ENCODE measurements at places on chromosomes 2 and 18.

- DNase-seq = no peak
Measured at GRCh38 chr2:26636935-26637334, 4.2 kb downstream of the CIB4 start.

GRCh38 chr2:98485453-98485755 lies 40.7 kb downstream of the INPP4A start:
- DNase-seq = no peak

DNA sequence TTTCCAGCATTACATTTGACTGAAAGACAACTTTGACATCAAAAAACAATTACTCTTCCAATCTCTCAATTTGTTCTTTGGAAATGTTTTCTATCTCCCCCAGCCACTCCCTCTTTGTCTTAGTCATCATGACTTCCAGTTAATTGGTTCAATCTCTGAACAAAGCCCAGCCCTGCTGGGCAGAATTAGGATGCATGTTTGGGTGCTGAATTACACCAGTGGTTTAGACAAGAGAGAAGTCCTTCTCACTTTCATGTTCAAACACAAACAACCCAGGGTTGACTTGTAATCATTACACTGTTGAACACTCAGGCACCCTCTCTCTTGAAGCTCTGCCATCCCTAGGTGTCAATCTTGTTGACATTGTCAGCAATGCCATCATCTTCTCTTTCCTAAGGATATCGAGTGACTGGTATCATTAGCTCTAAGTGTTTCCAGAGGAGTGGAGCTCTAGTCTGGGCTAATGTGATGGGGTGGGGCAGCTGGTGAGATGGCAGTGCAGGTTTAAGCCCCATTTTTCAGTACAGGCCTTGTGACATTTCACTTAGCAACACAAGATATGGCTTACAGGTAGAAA lies 90.8 kb upstream of the MEIS1 start:
- DNase-seq = no peak

DNA sequence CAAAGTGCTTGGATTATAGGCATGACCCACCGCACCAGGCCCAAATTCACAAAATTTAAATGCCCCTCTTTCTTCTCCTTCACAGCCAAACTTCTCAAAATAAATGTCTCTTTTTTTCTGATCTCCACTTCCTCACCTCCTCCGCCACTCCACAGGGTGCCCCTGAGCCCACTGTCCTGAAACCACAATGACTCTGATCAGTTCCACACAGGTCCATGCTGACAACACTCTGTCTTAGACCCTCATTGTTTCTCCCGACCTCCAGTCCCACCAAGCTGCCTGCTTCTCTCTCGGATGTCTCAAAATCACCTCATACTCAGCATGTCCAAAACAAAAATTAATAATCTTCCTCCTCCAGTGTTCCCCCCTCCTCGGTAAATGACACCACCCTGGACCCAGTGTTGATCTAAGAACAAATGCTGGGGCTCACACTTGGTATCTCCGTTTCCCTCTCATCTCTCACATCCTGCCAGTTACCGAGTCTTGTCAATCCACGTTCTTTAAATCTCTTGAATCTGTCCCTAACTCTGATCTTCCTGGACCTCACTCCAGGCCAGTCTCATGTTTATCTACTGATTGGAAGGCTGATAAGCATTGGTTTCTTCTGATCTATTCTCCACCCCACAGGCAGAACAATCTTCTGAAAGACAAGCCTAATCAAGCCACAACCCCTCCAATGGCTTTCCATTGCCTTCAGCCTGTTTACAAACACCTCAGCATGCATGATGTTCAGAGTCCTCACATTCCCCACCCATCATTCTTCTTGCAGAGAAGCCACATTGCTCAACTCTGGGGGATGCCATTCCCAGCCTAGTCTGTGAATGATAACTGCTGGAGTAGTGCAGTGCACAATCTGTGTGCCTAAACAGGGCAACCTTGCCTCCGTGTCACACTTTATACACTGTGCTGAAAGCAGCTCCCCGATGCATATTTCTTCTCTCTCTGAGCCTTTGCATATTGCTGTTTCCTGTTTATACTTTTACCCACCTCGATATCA lies 12.4 kb upstream of the ANKRD44 start:
- no peak for DNase-seq

GRCh38 chr2:32633040-32633439 lies 5.2 kb downstream of the TTC27 start:
- no peak for DNase-seq

- DNase-seq = no peak
Measured at GRCh38 chr2:170121689-170122088, 56.3 kb upstream of the MYO3B start.

GRCh38 chr18:26350961-26351360 lies 124.7 kb downstream of the TAF4B start:
- no peak for DNase-seq

DNA sequence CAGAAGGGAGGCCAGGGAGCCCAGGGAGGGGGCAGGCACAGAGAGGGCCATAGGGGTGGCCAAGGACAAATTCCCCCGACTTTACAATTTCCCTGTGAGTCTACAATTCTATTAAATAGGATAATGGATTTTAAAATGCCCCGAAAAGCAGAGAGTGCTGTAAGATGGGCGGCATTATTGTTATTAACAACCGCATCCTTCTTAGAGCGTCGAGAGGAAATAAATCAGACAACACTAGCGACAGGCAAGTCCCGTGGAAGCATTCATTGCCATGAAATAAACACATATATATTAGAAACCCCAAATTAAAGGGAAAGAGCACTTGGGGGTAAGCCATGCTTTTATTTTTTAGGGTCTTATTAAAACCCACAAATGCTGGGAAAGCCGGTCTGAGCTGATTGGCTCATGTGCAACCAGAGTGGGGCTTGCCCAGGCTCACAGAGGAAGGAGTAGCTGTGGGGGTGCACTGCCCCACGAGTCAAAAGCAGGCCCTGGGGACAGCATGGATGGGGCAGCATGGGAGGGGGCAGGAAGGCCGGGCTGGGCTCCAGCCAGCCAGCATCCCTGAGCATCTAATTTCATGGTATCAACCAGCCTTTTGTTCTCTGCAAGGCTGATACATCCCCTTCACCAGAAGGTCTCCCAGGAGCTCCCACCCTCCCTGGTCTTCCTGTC lies 187.1 kb downstream of the CELF4 start:
- no peak for DNase-seq

GRCh38 chr2:626491-627339 lies 50.5 kb downstream of the TMEM18 start:
- DNase-seq = no peak

DNA sequence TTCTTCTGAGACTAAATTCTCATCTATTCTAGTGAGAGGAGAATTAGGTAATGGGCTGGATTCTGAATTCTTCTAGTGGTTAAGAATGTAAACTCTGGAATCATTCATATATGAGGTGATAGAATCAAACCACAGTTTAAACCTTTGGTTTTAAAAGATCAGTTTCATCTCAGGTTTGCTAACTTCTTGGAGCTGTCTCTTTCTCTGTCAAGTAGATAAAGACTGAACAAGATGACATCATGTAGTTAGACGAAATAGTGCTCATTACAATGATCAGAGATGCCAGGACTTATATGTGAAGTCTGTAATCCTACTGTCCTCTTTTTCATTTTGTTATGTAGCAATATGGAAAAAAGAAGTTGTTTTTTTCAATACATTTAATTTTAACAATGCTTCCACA lies 4.9 kb downstream of the CEBPZOS start:
- DNase-seq = no peak

DNA sequence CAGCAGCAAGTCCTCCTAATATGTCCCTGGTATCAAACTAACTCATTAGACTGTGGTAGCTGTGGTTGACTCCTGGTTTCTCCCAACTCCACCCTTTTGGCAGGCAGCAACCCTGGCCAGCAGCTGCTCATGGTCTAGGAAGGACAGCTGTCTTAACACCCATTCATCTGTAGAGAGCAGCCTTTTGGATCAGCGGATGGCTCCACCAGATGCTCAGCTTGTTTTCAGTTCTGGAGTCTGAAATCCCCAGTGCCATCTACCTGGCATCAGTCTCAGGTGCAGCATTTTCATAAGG lies 100.5 kb downstream of the SPOPL start:
- DNase-seq = no peak

GRCh38 chr2:50126077-50126476 lies 905.9 kb downstream of the NRXN1 start:
- DNase-seq = no peak

- DNase-seq = no peak
Measured at GRCh38 chr18:11997466-11997865, 16.2 kb downstream of the IMPA2 start.

- peak; percentile 28 for DNase-seq
Measured at GRCh38 chr2:108534584-108535356, 500 bp downstream of the LIMS1 start.

- no peak for DNase-seq
Measured at GRCh38 chr2:229660951-229661350, 53.4 kb downstream of the DNER start.

GRCh38 chr18:74521068-74521725 lies 13.1 kb upstream of the CNDP1 start:
- DNase-seq = no peak

DNA sequence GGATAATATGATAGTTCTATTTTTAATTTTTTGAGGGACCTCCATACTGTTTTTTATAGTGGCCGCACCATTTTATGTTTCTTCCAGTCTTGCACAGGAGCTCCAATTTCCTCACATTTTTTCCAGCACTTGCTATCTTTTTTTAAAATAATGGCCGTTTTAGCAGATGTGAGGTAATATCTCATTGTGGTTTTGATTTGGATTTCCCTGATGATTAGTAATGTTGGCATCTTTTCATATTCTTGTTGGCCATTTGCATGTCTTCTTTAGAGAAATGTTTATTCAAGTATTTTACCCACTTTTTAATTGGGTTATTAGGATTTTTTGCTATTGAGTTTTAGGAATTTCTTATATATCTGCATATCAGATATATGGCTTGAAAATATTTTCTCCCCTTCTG lies 29.9 kb upstream of the NAPG start:
- DNase-seq = no peak

- no peak for DNase-seq
Measured at GRCh38 chr2:61229936-61230335, 67.9 kb downstream of the C2orf74 start.

DNA sequence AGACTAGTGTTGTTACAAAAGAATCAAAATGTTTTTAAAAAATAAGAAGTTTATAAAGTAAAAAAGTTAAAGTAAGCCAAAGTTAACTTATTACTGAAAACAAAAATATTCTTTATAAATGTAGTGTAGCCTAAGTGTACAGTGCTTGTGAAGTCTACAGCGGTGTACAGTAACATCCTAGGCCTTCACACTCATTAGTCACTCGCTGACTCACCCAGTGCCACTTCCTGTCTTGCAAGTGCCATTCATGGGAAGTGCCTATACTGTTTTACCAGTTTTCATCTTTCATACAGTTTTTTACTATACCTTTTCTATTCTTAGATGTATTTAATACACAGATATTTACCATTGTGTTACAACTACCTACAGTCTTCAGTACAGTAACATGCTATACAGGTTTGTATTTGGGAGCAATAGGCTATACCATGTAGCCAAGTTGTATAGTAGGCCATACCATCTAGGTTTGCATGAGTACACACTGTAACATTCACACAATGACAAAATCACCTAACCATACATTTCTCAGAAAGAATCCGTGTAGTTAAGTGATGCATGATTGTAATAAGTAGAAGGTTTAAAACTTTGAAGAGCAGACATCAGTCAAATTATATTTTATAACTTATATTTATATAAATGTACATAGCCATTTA lies 13.4 kb downstream of the SERPINB7 start:
- DNase-seq = peak; percentile 57

DNA sequence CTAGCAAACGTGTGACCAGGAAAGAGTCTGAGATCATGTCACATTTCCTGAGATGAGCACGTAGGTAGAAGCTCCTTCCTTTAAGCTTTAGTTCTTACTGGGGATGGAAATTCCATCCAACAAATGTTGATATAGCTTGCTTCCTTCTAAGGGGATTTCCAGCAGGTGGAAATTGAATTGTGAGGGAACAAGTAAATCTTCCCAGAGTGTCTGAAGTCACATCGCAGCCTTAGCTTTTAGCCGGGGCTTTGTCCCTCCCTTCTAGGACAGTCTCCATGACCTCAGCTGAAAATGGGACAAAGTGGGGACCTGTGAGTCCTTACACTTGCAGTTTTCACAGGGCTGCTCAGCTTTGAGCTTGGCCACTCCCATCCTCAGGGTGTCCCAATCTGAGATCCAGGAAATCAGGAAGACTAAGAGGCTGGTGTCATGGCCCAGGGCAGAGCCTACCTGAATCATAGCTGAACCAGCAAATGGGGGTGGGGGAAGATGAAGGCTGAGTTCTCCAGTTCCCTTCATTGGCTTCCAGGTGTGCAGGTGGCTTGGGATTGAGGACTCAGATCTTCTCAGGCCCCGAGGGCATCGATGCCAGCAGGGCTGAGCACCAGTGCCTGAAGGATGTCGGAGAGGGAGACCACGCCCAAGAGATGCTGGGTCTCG lies 8.3 kb downstream of the PRKAG3 start:
- no peak for DNase-seq

GRCh38 chr2:176760439-176760838 lies 452.2 kb upstream of the HNRNPA3 start:
- no peak for DNase-seq

DNA sequence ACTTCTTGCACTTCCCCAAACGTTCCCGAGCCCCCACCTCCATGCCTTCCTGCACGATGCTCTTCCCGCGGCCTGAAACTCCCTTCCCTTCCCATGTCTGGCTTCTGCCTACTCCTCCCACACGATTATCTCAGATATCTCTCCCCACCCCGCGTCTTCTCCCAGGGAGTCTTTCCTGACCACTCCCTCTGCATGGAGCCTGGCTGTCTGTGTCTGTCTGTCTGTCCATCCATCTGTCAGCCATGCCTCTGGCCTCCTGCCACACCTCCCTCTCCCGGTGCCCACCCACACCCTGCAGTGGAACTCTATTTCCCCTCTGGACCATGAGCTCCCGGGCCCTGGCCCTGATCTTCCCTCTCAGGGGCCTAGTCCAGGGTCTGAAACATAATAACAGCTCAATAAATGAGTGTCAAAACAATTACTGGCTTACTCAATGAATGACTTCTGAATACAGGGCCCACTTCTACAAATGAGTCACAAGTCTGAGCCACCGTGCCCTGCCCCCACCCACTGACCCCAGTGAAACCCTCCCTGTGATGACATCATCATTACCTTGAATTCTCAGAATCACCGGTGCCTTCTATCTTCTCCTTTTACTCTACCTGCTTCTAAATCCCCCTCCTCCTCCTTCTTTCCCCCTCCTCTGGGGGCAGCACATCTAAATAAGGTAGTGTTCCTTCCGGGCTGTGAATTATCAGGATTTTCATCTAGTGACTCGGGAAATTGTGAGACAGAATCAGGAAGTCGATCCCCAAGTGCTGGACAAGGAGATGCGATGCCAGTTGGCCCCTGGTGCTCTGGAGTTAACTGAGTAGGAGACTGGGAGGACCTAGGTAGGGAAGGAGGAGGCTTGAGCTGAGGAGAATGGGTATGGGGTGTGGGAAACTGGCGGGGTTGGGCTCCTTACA lies 46.1 kb upstream of the PLB1 start:
- peak; percentile 63 for DNase-seq

Data from bone marrow (tissue), 2 donors.